ENCODE measurements at places on chromosomes 7 and 10.

DNA sequence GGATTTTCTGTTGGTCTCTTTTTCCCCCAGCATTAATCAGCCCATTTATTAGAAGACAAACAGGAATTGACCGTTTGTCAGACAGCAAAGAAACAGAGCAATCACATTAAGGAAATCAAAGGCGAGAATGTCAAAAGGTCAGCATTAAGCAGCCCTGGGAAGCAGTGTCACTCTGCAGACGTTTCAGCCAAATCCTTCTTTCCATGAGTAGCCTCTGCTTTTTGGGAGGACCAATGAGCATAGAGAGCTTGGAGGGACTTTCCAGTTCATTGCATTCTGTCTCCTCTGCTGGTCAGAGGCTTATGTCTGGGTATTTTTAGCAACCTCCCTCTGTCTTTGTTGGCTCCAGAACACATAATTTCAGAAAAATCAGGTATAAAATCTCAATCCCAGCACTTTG, 481.4 kb downstream of the GALNT17 start:
- DNase-seq: no peak

GRCh38 chr10:26384600-26384999, 53.5 kb upstream of the APBB1IP start:
- DNase-seq: no peak

DNA sequence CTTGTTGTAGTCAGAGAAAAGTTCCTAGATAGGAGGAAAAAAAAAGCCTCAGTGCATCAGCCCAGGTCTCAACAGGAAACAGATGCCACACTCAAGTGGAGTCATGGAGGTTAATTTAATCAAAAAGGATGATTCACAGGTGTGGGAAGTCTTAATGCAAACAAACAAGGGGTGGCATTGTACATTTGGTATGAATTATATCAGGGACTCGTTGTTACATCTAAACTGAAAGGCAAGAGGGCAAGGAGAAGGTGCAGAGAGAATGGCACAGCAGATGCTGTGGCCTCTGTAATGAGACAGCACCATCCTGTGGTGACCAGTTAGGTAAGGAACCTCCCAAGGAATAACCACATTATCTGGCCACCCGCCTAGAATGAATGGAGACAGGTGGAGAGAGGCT, 133.7 kb downstream of the PTPRZ1 start:
- DNase-seq: peak; percentile 12

DNA sequence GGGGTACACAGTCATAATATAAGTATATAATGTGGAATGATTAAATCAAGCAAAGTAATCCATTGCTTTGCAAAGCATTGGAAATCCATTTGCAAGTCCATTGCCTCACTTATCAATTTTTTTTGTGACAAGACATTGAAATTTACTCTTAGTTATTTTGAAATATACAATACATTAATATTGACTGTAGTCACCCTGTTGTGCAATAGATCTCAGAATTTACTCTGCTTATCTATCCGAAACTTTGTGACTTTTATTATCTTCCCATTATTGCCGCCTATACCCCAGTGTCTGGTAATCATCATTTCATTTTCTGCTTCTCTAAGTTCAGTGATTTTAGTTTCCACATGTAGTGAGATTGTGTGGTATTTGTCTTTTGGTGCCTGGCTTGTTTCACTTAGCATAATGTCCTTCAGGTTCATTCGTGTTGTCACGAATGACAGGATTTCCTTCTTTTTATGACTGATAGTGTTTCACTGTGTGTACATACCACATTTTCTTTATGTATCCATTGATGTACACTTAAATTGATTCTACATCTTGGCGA, 5.8 kb downstream of the MALRD1 start:
- no peak for DNase-seq

DNA sequence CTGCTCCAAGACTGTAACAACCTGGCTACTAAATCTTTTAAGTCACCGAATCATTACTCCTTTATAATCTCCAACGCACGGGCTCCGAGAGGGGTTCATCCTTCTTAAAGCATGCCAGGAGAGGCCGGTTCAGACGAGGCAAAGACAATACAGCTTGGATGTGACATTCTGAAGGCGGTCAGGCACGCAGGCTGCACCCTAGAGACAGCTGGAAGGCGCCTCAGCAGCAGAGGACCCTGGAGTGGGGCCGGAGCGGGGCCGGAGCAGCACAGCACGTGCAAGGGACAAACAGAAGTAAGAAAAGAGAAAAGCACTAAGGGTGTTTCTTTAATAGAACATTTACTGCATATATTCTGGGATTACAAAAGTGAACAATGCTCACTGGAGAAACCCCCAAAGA, 97.8 kb upstream of the PPP2R2D start:
- DNase-seq: no peak

DNA sequence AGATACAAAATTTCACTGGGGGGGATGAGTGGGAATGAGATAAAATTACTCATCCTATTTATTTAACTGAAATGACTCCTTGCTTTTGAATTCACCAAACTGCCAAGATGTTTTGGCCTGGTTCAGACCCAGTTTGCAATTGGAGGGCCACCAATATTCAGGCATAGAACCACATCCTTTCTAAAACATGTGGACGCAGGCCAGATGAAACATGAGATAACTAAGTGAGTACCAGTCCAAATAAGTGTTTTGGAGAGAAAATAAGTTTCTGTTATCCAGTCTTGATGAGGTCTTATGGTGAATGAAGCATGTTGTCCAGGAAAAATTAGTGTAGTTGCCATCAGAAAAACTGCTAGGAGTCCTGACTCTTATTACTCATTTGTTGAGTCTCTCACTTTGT, 36.3 kb upstream of the PDK4 start:
- no peak for DNase-seq

DNA sequence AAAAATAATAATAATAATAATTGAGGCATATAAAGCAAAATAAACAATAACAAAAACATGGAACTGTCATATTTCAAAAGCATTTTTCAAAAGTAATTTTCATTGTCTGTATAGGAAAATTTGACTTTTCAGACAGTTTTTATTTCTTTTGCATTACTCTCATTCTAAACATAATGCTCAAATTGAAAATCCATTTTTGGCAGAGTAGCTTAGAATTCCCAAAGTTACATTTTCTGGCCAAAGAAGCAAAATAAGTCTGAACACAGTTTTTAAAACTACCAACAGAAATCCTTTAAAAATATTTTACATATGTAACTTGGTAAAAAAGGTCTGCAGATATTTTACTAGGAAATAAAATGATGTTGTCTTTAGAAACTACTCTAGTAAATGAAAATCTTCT, 535.4 kb downstream of the ANKRD7 start:
- no peak for DNase-seq
